DMS79 (cell line): ENCODE measurements at places on chromosomes 5 and 9.

DNA sequence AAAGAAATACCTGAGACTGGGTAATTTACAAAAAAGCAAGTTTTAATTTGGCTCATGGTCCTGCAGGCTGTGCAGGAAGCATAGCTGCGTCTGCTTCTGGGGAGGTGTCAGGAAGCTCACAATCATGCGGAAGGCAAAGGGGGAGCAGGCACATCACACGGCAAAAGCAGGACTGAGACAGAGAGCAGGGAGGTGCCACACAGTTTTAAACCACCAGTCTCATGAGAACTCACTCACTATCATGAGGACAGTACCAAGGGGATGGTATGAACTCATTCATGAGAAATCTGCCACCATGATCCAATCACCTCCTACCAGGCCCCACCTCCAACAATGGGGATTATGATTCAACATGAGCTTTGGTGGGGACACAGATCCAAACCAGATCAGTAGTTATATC is 96.2 kb downstream of the OSTF1 start:
- no peak for DNase-seq

GRCh38 chr5:125014202-125014601 is 267.8 kb upstream of the ZNF608 start:
- DNase-seq, result no peak

GRCh38 chr5:136776022-136776927 is 410.9 kb upstream of the TRPC7 start:
- no peak for DNase-seq

DNA sequence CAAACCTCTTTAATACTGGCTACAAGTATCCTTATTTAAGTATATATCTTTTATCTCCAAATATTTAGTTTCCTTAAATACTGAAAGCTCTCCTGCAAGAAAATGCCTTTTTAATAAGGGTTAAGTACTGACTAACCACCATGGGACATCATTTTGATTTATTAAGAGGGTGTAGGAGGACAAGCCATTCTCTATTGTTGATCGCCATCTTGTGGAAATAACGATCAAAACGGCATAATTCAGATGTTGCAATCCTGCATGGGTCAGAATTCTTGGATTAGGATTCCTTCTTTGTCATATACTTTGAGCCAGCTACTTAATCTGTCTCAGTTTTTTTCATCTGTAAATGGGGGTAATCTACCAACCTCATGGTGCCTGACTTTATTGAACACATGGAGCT is 28.7 kb upstream of the C5orf46 start:
- DNase-seq, result no peak

- DNase-seq, result peak; percentile 90
These were observed 368.1 kb upstream of the GRIA1 start for GRCh38 chr5:153122403-153122802.

- no peak for DNase-seq
These were observed 305.7 kb upstream of the KCNN2 start for GRCh38 chr5:114056185-114056538.

DNA sequence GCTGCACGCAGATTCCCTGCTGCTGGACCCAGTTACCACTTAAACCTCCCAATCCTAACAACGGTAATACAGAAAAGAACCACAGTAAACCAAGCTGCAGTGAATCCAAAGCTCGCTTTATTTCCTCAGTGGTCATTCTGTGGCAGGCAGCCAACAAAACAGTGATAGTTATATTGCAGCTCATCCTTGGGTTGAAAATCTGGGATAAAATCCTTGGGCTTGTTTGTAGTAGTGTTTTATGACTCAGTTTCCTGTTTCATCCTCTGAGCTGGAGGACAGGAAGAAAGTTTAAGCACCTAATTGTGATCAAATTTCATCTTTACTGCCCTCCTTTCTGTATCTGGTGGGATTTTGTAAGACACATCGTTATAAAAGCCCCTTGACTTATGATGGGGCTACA is 31.4 kb downstream of the HMGCR start:
- no peak for DNase-seq

DNA sequence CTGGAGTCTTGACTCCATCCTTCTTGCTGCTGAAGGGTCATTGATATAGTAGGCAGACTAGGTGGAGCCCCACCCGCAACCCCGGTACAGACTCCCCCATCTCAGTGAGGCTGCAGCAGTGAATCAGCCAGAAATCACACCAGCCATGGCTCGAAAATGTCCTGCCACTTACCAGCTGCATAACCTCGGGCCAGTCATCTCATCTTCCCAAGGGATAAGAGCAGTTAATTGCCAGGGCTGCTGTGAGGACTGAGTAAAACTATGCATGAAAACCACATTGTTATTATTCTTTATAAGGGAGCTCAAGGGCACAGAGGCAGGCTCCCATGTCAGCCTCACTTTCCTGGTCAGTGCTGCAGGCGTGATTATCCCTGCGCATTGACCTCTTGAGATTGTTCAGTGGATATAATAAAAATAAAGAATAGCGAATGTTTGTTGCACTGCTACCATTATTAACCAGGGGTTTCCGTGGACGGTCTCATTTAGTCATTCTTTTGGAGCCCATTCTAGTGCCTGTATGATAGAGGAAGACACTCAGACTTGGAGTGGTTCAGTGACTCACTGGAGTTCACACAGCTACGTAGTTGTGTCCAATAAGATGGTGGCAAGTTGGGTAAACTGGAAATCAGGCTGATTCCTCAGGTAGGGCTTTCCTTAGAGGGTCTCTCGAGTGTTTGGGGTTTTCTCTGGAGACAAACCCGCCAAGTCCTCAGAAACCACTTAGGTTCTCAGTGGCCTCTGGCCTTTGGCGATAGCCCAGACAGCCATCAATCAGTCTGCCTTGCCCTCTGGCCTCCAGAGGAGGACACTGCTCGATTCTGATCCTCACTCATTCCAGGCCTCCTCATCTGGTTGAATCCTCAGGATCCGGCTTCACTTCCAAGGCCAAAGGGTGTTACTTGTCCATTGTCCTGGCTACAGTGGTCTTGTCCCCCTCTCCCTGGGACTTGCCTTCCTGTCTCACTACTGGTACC is 39.9 kb downstream of the COL15A1 start:
- peak; percentile 35 for DNase-seq

DNA sequence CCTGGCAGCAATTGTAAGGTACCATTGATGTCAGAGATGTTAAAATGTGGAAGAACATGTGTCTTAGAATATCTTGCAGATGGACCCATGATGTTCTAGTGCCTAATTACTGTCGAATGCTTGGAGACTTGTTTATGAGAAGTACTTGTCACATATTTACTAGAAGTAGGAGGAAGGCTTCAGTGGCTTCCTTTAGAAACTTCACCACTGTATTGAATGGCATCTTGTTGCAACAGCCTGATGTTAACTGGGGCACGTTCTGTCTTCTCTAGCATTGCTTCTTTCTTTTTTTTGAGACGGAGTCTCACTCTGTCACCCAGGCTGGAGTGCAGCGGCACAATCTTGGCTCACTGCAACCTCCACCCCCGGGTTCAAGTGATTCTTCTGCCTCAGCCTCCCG is 16.5 kb downstream of the UGCG start:
- no peak for DNase-seq

GRCh38 chr5:135934939-135935338 is 19.8 kb downstream of the LECT2 start:
- DNase-seq, result no peak

DNA sequence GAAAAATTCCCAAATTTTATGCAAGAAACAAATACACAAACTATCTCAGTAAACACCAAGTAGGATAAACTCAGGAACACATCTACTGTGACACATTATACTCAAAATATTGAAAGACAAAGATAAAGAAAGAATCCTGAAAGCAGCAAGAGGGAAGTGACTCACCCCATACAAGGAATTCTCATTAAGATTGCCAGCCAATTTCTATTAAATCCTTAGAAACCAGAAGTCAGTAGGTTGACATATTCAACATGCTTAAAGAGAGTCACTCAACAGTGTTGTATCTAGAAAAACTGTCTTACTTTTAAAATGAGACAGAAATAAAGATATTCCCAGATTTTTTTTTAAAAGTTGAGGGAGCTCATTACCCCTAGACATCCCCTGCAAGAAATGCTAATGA is 15.5 kb downstream of the SPATA31E1 start:
- no peak for DNase-seq

DNA sequence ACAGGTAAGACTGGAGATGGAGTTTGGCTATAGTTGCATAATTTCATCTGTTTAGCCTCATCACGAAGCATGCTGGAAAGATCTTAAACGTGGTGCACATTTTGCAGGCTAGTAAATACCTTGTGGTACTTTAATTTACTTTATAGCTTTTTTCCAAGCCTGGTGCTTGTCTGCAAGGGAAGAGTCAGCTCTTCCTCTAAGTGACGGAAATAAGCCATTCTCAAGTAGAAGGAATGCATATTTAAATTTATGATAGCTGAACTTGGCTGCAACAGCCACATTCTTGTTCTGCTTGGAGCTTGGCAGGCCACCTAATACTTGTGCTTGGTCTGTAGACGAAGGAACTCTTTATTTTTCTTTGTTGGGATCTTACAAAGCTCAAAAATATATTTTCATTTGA is 188.0 kb upstream of the PIK3R1 start:
- no peak for DNase-seq

DNA sequence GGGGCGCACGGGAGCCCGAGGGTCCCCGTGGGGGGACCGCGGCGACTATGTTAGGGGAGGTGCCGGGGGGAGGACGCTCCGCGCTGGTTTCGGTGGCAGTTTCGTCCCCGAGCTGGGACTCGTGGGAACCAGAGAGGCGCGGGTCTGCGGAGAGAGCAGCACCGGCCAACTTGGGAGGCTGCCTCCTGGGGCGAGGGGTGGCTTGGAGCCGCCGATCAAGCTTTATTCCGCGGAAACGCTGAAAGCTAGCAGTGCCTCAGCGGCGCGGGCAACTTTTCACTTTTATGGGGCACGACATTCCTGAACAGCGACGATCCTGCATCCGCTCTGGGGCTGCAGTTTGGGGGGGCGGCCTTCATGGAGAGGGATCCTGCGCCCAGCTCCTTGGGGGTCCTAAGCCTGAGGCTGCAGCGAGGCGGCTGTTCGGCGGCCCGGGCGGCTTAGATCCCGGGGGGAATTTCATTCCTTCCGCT is 369 bp downstream of the OCLN start:
- no peak for DNase-seq

GRCh38 chr5:6861667-6862066 is 148.4 kb downstream of the TENT4A start:
- no peak for DNase-seq

DNA sequence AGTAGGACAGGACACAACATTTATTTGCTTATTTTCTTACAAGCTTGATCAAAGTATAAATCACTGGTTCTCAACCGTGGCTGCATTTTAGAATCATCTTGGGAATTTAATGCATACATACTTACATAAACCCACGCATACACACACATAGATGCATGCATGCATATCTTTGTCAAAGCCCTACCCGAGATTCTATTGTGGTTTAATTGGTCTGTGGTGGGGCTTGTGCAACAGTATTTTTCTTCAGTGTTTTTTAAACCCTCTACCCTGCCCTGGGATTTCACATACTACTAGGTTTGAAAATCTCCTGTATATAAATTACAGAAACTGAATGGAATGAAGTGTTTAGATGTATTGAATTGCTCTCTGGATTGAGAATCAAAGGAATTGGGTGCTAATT is 1166.2 kb downstream of the MAT2B start:
- DNase-seq, result no peak
